ENCODE measurements at places on chromosomes 4 and X.

DNA sequence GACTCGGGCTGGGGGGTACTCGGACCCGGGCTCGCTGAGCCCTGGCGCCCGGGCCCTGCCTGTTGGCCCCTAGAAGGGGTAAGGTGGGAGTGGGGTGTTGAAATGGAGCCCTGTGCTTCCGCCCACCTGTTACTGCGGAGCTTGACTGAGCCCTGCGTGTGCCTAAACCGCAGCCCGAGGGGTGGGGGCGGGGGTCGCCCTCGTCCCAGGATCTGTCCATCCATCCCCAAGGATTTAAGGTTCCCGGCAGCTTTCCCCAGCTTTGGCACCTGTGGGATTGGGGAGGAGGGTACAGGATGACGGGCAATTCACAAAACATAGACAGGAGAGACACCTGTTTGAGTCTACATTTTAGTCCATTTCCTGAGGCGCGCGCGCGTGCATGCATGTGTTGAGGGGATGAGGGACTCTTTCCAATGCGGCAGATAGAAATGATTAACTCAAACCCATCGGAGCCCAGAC lies 779 bp downstream of the GABRQ start:
- DNase-seq = no peak

GRCh38 chr4:38114386-38115150 lies 154.4 kb downstream of the PTTG2 start:
- DNase-seq = no peak

- no peak for DNase-seq
These were observed 5.2 kb downstream of the TFE3 start for GRCh38 chrX:49037883-49038475.

- DNase-seq = no peak
These were observed 10.4 kb downstream of the ACOT9 start for GRCh38 chrX:23732704-23733103.

- no peak for DNase-seq
These were observed 58.5 kb downstream of the ADD1 start for GRCh38 chr4:2902126-2902525.

DNA sequence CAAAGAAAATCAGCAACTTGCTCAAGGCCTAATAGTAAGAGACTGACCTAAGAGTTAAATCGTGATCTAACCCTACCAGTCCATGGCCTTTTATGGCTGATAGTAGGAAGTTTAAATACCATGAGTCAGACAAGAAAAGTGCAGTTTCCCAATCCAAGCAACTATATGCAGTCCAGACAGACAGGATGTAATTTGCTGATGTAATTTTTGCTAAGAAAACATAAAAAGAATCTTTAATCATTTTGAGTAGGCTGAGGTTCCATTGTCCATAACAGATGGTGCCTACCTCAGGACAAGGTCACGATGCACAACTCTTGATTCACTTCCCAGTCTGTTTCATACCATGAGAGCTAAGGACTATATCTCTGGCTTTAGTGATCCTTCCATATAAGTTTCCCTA lies 317.5 kb upstream of the GRIA3 start:
- DNase-seq = no peak

DNA sequence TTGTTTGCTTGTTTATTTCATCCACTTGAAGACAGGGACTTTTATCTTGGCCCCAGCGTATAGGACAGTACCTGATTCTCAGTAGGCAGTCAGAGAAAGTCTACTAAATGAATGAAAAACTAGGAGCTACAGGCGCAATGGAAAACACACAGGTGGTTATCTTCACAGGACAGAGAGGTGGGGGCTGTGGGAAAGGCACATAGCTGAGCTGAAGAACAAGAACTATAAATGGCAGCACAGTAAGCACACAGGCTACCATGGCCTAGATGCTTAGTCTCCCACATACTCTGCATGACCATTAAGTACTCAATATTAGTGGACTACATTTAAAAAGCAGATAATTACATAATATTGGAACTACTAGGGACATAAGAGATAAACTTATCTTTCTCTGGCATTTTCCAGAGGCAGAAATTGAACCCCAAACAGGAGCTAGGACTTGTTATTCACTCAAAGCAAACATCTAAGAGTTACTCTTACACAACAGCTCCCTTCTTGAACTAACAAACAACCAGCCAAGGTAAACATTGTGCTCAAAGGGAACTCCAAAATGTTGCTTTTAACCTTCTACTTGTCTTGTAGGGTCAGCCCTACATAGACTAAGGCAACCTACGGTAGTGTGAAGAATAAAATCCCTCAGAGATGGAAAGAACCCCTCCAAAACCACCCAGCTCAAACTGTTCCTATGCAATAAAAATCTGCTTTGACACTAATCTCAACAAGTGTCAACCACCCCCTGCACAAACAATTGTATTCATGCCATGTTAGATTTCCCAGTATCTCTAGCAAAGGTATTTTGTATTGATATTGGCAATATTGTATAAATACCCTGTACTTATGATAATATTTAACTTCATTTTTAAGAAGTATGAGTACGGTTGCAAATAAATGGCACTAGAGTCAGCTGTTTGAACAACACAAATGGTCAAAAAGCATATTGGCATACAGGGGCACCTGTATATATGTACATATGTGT lies 593.6 kb downstream of the KLHL13 start:
- DNase-seq = no peak

GRCh38 chr4:76655566-76656479 lies 220.8 kb downstream of the SHROOM3 start:
- no peak for DNase-seq
